ENCODE measurements at places on chromosomes 4 and X. TPM values are rescaled to one million over a fixed set of nuclear protein-coding genes. Genes with fewer than 3 reads are reported as not detected.

GRCh38 chr4:15242021-15242420 lies 185.8 kb upstream of the C1QTNF7 start:
- DNase-seq = no peak

The ARHGAP36 gene
- total RNA-seq = not detected

GRCh38 chrX:11380187-11380844 lies 87.1 kb downstream of the AMELX start:
- no peak for DNase-seq

DNA sequence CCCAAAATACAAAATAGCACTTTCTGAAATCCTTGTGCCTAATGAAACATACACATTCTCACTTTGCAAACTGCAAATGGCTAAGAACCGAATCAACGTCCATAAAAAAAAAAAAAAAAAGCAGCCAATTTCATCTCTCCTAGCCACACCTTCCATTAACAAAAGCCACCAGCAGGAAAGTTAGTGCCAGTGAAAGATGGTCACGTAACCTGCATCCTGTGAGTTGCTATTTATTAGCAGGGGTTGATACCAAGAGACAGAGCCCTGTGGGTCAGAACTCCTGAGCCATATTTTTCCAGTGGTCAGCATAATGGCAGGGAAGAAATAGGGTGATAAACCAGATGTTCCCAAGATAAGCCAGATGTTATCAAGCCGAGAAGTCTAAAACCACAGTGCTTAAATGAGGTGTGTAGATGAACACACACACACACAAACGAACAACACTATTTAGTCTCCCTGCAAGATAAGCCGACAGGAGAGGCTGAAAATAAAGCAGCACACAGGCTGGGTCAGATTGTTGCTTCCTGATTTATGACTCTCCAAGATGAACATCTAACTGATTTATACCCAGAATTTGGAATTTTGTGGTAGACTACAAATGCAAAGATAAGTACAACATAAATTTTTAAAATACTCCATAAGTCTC lies 11.5 kb downstream of the PPARGC1A start:
- DNase-seq = no peak

The POLA1 gene
- total RNA-seq = 4.7 TPM

The SLC6A14 gene
- total RNA-seq = not detected

DNA sequence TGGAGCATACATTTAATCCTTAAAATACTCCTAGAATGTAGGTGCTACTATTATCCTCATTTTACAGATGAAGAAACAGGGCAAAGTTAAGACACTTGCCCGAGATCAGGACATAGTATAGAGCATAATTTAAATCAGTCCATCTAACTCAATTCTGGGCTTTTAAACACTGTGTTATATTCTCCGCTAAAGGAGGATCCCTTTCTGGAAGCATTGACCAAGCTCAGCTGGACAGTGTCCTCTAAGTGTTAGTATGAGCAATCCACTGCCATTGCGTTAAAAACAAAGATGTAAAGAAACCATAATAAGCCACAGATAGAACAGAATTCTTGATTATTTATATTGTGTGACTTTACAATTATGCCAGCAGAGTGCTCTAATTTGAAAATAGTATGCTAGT lies 207.0 kb downstream of the ARHGAP24 start:
- no peak for DNase-seq

The AFM gene
- not detected for total RNA-seq

DNA sequence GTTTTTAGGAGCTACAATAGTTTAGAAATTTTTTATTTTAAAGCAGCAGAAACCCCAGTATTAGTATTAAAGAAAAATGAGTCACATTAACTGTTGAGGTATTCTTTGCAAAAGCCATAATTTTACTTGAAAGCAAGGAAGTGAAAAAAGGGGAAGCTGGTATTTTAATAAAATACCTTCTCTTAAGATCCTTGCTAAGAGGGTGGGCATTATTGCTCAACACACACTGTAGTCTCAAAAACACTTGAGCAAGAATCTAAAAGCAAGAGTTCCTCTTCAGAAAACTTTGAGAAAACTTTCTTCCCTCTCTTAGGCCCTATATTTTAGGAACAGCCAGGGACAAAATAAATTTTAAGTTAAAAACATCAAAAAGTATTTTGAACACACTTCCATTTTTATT lies 259.4 kb upstream of the DIAPH2 start:
- no peak for DNase-seq

The RADX gene
- total RNA-seq = 9.4 TPM

The SLC10A3 gene
- 15.7 TPM for total RNA-seq

DNA sequence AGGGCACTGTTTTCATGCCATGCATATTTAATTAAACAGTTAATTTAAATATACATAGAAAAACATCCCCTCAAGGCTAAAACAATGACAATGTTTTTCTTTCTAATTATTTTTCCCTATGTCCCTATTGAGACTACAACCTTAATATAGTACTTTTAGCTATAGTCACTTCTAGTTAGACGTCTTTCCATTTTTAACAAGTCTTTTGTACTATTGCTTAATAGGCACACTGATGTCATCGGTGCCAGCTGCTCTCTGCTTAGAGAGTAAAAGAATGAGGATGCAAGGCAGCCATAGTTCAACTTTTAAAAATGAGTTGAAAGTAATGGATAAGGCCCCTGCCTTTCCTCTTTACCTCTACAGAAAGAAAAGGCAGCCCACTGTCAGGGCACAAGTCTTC lies 191.1 kb downstream of the KCTD8 start:
- no peak for DNase-seq

The RAB33A gene
- total RNA-seq = 14.4 TPM

DNA sequence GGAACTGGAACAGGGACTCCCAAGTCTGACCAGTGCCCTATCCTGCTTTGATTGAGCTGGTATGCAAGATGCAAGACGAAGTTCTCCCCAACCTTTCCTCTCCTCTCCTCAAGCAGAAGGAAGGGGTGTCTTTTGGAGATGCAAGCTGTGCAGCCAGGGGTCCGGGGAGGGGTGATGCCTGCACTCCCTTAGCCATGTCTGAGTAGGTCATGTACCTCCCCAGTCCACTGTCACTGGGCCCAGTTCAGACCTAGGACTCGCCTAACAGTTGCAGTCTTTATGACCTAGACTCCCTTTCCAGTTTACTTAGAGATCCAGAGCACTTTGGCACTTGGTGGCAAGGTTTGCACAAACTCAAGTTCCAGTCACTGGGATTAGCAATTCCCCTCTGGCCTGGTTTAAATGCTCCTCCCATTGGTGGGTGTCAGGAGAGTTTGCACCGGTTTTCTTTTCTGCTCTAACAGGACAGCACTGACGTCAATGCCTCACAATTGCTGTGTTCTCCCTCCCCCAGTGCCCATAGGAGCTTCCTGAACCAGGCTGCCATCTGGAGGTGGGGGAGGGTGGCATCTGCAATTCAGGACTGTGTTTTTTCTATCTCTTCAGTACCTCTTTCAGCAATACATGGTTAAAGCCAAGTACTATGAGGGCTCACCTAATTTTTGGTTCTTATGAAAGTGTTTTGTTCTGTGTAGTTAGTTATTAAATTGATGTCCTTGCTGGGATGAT lies 782.2 kb downstream of the ARAP2 start:
- no peak for DNase-seq

DNA sequence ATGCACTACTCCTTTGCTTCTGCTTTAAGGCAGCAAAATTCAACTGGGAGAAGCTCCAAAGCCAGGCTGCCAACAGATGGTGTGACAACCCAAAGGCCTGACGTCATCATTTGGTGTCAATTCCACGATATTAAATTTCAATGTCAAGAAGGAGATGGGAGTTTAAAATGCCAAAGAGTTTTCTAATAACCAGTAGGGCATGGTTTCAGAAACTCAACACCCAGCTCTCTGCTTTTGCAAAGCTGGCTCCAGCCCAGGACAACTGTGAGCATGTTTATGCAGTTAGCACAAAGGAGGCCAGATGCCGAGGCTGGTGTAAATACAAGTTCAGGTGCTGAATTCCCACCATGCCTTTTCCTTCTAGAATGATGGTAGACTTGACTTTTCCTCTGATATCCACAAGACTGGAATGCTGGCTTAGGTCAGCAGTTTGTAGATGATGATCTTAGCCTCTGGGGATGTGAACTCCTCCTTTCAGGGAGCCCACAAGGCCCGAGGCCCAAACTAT lies 67.3 kb downstream of the AFAP1 start:
- DNase-seq = no peak

DNA sequence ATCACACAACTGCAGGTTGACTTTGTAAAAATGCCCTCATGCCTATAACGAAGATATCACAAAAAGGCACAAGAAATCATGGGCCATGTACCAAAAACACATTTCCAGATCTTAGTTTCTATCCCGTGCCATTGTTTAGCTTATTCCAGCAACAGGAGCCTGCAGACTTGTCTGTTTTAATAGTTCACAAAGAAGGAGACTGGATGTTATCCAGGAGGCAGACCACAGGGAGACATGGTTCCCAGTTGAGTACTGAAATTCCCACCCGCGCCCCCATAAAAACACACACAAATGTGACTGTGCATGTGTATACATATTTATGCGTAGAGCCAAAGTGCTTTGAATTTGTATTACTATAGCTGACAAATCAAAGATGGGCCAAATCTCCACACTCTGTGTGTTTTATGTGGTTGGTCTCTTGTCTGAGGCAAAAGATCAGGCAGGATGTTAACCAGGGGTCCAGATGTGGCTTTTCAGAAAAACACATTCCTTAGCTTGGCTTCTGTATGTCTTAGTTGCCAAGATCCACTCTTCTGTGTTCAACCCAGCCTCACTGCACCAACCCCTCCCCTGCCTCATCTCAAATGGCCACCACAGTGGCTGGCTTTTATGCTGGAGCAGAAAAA lies 469.2 kb upstream of the DIPK2B start:
- DNase-seq = no peak

The INTS12 gene
- 19.9 TPM for total RNA-seq

The CTAG1B gene
- total RNA-seq = not detected

- DNase-seq = no peak
Measured at GRCh38 chr4:8746523-8747466, 124.8 kb downstream of the HMX1 start.

The RHOXF2 gene
- not detected for total RNA-seq

DNA sequence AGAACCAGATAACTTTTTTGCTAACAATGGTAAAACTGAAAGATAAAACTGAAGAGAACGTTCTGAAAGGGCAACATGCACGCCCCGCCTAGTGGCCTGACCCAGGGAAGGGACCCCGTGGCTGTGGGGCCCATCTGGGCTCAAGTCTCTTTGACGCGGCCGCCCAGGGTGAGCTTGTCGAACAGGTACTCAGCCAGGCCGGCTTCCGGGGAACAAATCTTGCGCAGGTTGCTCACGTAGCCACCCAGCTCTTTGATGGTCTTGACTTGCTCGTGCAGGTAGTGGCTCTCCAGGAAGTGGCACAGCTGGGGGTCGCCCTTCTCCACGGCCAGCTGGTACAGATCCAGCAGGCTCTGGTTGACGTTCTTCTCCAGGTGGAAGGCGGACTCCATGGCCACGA lies 579 bp downstream of the FTHL17 start:
- DNase-seq = no peak

GRCh38 chr4:159035570-159035969 lies 67.3 kb upstream of the RAPGEF2 start:
- DNase-seq = no peak

The MID1 gene
- 0.19 TPM for total RNA-seq

The AMBN gene
- not detected for total RNA-seq

The NR0B1 gene
- total RNA-seq = not detected

The DGKK gene
- total RNA-seq = not detected

The TLL1 gene
- not detected for total RNA-seq

The ATP8A1 gene
- 45.5 TPM for total RNA-seq

DNA sequence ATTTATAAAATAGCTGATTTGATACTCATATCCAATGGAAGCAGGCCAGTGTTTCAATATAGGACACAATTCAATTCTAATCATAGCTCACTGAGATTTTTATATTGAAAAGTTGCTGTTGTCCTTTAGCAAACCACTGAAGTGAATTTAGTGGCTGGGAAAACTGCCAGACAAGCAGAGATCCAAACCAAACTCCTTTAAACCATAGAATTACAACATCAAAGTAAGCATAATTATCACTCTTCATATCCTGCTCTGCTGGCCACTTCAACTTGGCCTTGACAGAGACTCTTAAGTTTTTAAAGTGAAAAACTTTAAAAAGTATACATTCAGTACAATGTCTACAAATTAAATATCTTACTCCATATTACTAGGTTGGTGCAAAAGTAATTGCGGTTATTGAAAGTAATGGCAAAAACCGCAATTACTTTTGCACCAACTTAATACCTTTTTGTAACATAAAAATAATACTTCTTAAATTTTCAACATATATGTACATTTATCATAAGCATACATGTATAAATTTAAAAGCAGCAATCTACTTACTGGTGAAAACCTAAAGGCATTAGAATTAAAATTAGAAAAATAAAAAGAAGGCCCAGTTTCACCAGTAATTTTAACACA lies 433.0 kb downstream of the PCDH10 start:
- DNase-seq = no peak

DNA sequence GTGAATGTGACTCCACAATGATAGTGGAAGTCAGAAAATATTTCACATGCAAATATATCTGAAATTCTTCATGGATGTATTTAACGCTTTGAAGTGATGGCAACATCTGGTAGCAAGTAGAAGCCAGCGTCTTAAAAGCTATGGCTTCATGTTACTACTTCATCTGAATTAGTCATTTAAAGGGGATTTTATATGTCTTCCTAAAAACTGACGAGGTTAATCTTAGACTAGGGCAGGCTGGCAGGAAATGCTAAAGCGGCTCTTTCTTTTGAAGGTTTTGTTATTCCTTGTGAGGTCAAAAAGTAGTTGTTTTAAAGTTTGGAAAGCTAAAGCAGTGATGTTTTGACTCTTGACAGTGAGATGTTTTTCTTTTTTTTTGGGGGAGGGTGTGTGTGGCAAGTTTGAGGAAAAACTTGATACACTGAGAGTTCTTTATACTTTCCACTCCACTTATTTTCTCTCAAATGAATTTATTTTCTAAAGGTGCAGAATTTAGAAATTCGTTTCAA lies 22.6 kb downstream of the PLS3 start:
- DNase-seq = no peak

- DNase-seq = no peak
Measured at GRCh38 chr4:34850968-34851367, 1393.3 kb downstream of the ARAP2 start.

The HHIP gene
- total RNA-seq = not detected

DNA sequence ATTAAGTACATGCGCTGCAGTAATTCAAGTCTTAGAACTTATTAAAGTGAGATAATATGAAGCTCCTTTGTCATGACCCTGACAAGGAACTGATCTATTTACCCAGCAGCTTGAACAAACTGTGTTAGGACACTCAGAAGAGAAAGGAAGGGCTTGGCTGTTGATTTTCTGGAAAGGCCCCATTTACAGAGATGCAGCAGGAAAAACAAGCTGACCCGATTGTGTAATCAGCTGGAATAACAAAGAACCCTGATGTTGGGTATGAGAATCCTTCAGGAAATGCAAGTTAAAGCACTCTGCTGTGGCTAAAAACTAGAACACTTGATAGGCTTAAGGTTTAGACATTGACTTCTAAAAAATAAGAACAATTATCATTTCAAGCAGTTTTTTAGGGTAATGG lies 64.8 kb downstream of the TBC1D9 start:
- no peak for DNase-seq

The GYPB gene
- not detected for total RNA-seq

DNA sequence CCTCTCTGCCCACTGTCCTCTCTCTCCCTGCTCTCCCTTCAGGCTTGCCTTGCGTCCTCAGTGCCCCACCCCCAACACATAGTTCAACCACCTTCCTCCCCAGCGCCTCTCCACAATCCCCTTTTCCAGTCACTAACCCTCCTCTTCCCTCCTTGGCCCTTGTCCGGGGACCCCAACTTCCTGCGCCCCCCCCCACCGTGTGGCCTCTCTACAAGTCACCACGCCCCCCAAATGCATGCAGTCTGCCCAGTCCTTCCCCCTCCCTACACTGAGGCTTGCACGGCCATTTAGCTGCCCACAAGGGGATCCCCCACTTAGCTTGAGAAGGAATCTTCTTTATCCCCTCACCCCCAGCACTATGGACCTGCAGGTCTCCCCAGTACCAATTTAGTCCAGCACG lies 569 bp downstream of the CXCR3 start:
- peak; percentile 26 for DNase-seq

The NXF2 gene
- not detected for total RNA-seq
